ENCODE measurements at places on chromosomes 6 and 20.
A peak's percentile ranks its signal among the peaks of the same experiment; 100 is the strongest.

DNA sequence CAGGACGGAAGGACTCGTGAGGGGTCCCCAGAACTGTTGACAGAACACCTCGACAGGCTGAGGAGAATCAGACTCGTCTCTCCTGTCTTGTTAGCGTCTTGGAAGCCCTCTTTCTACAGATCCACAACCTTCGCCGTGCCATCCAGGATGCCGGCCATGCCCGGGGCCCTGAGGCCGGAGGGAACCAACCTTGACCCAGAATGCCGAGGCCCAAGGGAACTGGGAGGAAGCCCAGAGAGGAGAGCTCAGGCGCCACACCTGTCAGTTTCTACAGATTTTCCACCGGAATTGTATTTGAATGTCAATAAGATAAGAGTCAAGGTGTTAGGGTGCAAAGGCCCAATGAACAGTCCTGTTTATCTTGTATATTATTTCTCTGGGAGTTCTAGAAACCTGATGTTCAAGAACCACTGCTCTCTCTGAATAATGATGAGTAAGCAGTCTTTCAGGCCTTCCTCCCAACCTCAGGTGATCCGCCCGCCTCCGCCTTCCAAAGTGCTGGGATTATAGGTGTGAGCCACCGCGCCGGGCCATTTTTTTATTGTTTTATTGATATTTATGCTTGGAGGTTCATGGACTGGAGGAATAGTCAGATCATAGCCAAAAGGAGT, 799 bp upstream of the ME1 start:
- DNase-seq: no peak

GRCh38 chr6:14882394-14883026, 363.4 kb upstream of the JARID2 start:
- no peak for DNase-seq

GRCh38 chr6:150622476-150622875, 22.8 kb downstream of the PLEKHG1 start:
- DNase-seq: no peak

DNA sequence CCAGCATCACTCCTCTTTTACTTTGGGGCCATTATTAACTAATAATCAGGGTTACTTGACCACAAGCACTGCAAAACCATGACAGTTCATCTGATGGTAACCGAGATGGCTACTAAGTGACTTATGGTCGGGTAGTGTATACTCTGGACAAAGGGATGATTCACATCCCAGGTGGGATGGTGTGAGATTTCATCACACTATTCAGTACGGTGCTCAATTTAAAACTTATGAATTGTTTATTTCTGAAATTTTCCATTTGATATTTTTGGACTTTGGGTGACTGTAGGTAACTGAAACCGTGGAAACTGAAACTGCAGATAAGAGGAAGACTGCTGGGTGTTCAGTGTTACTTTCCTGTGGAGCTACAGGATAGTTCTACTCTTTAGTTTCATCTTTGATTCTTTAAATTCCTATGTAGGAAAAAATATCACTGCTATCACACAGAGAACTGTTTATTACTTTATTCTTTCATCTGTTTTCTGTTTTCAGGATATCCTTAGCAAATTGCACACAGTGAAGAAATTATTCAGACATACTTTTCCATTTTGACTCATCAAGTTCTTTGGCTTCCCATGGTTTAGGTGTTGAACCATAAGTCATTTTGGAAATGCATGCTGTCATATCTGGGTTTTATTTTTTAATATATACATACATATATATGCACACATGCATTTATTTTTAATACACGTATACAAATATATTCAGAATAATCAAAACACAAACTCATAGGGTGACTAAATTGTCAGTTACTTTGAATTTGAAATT, 59.1 kb upstream of the C20orf144 start:
- no peak for DNase-seq

- DNase-seq: no peak
Measured at GRCh38 chr6:56499095-56499494, 143.6 kb downstream of the DST start.

GRCh38 chr6:16712255-16712930, 48.9 kb downstream of the ATXN1 start:
- DNase-seq: no peak

GRCh38 chr6:4289770-4290320, 154.5 kb upstream of the ECI2 start:
- DNase-seq: no peak

- DNase-seq: no peak
Measured at GRCh38 chr6:170043881-170044790, 246.7 kb downstream of the DLL1 start.

GRCh38 chr6:131053546-131054240, 9.4 kb downstream of the EPB41L2 start:
- DNase-seq: no peak

GRCh38 chr6:26607434-26608230, 10.9 kb downstream of the ABT1 start:
- DNase-seq: peak; percentile 7

- DNase-seq: no peak
Measured at GRCh38 chr20:48669946-48670605, 157.7 kb downstream of the PREX1 start.

- DNase-seq: peak; percentile 24
Measured at GRCh38 chr20:45406260-45407066, 1.6 kb upstream of the DBNDD2 start.

- no peak for DNase-seq
Measured at GRCh38 chr6:160420253-160420968, 72.2 kb downstream of the SLC22A3 start.

DNA sequence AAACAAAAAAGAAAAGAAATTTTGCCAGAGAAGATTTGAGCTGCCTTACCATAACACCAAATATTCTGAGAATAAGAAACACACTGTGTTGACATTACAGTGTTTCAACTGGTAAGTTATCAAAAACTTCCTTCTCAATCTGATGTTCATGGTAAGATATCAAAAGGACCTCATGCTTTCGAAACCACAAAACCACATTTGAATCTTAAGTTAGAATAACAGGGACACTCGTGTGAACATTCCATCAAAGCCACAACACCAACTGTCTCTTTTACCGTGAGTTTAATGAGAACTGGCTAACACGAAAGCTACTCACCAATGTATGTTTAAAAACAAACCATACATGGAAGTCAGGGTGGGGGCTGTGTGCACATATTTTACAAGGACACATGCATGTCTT, 73.0 kb upstream of the OPRM1 start:
- no peak for DNase-seq

DNA sequence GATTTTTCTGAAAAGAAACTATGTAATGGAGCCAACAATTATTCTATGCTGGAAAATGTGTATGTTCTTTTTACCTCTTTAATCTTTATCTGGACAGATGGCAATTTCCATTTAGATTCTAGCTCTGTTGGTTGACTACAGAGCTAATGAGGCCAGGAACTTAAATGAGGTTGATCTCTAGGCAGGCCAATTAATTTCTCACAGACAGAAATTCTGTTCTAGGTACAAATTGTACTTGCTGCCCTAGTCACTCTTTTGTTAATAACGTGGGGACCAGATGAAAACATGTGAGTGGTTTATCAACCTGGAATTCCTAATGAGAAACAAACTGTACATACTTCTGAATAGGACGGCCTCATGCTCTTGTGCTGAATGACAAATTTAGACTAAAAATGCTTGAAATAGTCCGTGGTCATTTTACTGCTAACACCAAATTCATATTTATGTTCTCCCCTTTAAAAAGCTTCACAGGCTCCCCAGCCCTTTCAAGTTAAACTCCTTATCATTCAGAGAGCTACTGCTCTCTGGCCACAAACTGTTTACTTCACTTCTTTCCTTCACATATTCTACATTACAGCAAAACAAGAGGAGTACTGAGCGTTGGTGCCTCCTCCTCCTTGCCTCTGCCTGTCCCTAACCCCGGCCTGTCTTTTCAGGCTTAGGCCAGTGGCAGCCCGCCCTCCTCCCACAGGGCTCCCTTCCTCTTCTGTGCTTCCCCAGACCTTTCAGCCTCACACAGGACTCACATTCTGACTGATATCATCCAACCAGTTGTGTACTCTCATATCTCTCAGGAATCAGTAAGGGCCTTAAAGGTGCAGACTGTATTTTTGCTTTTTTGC, 41.4 kb downstream of the DTNBP1 start:
- DNase-seq: no peak

DNA sequence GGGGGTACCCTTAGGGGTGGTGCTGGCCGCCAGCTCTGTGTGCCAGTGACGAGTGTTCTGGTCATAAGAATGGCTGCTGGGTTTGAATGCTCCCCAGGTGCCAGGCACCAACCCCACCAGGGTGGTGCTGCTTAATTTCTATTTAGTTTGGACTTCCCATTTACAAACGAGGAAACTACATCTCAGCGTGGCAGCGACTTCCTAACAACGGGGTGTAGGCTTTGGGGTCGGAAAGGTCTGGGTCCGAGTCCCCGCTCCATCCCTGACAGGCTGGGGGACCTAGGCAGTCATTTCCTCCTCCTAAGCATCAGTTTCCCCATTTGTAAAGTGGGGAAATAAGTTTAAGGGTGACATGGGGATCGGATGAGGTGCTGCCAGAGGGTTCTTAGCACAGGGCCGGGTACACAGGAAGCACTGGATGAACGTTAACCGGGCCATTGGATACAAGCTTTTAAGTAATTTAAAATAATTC, 30.3 kb downstream of the CEBPB start:
- DNase-seq: no peak

- no peak for DNase-seq
Measured at GRCh38 chr6:106529438-106529837, 99.9 kb downstream of the RTN4IP1 start.

- DNase-seq: no peak
Measured at GRCh38 chr20:41050361-41051008, 21.9 kb downstream of the TOP1 start.

DNA sequence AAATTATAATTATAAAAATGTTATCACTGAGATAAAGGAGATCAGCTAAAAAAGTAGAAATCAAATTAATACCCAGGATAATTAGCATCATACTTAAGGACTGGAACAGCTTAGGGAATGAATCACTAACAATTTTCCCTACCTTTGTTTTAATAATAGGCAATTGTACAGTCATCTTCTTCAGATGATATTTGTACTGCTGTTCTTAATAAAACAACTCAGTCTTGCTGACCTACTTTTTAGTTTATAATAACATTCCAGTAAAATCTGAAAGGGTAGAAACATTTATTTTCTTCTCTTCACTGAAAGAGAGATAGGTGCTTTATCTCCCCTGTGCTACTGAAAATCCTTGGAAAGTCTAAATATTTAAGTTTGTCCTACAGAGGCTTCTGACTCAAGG, 271.2 kb upstream of the THEMIS start:
- DNase-seq: no peak

DNA sequence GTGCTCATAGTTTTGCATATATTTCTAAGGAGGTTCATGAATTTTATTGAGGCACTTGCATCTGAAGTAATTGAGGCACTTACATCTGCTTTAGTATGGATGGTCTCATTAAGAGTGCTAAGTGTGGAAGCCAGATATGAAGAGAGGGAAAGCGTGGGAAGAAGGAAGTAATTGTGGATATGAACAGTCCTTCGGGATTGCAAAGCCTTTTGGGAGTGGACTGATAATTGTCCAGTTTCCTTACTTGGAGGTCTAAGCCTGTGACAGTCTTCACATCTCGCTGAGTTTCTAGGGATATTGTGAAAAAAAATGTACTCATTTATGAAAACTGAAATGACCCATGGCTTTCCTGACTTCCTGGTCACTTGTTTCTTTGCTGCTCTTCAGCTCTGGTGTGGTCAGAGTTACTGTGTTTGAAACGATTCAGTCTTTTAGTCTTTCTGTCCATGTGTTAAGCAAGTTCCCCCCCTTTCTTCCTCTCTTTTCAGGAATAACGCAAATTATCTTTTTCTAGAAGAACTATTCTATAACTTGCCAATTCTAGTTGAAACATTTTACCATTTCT, 137.3 kb downstream of the ZFAND3 start:
- no peak for DNase-seq

DNA sequence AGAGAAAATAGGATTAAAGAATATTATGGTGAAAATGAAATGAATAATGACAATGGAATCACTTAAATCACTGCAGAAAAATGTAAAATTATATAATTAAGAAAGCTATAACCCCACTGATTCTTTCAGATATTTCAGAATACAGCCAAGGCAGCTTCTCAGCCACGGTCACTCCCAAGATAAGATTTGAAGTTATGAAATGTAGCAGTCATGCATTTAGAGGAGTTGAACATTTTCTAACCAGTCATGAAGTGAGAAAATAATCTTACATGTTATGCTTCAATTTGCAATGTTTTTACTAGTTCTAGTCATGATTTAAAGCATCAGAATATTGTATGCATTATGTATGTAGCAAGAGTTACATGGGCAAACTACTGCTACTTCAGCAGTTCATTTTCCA, 13.3 kb upstream of the PLCB1 start:
- no peak for DNase-seq

DNA sequence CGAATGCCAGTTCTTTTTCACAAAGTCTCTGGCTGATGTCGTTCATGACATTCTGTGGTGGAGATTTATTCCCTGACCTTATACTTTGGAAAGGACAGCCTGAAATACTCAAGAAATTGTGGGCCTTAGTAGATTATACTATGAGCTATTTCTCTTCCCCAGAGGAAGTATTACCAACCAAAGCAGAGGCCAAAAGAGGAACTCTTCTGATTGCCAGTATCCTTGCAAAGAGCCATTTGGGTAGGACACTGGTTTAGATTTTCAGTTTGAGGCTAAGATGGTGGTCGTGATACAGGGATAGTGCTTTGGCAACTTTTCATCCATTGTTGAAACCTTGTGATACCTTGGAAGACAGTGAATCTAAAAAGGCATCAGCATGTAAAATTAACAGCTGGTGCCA, 327.3 kb downstream of the HACE1 start:
- no peak for DNase-seq

DNA sequence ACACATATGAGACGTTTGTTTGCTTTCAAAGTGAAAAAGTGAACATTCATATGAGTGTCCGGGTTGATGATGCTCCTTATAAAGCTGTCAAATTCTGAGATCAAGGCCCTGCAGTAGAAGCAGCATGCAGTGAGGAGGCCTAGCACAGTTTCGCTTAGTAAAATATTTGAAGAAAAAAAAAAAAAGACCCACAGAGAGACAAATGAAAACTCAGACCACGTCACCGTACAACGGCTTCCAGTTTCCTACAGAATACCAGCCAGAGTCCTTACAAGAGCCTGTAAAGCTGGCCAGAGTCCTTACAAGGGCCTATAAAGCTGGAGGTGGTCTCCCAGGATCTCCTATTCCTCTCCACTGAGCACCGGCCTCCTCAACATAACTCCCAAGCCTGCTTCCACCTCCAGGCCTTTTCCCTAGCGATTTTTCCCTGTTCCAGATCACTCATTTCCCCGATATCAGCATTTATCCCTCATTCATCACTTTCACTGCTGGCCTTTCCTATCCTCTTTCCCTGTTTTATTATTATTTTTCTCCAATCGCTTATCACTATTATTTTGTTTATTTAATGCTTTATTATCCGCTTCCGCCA, 1.5 kb upstream of the HMGN4 start:
- peak; percentile 10 for DNase-seq

GRCh38 chr20:41174373-41174772, 37.0 kb downstream of the PLCG1 start:
- no peak for DNase-seq

- DNase-seq: no peak
Measured at GRCh38 chr6:97963193-97963592, 680.2 kb upstream of the MMS22L start.
